ENCODE measurements at places on chromosomes 7 and 10. TPM values are rescaled to one million over a fixed set of nuclear protein-coding genes. Genes with fewer than 3 reads are reported as not detected.

NCAPG2 gene
- 12.2 TPM for total RNA-seq

DNA sequence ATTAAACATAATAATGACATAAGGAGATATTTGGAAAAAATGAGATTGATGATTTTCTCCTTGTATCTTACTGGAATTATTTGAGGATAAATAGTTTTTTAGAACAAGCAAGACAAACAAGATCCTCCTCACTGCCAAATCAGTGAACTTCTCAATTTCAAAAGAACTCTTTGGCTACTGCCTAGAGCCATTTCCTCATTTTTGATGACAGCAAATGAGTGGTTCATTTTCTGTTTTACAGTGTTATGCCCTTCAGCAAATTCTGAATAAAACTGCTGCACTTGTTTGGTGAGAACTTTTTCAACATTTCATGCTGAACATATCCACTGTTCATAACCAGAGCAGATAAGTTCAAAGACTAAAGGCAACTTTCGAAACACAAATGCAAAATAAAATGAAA lies 42.5 kb upstream of the AHR start:
- no peak for DNase-seq

DNA sequence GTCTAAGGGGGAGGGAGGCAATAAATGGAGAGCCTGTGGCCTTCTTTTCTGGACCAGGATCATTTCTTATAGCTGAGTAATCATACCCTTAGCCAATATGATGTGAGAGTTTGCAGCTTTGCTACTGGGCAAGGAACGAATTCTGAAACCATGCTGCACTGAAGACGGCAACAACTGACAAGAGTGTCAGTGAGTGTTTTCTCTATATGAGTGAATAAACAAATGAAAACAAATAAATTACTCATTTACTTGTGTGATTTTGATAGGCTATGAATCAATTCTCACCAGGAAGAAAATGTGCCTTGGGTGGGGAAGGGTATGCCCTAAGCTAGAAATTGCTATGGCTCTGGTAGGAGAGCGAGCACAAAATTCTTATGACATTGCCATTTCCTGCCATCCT lies 79.4 kb upstream of the LRRN3 start:
- DNase-seq: no peak

GRCh38 chr7:147423875-147424274 lies 1166.7 kb upstream of the C7orf33 start:
- no peak for DNase-seq

GRCh38 chr7:127654404-127655394 lies 2.7 kb downstream of the SND1 start:
- no peak for DNase-seq

DNA sequence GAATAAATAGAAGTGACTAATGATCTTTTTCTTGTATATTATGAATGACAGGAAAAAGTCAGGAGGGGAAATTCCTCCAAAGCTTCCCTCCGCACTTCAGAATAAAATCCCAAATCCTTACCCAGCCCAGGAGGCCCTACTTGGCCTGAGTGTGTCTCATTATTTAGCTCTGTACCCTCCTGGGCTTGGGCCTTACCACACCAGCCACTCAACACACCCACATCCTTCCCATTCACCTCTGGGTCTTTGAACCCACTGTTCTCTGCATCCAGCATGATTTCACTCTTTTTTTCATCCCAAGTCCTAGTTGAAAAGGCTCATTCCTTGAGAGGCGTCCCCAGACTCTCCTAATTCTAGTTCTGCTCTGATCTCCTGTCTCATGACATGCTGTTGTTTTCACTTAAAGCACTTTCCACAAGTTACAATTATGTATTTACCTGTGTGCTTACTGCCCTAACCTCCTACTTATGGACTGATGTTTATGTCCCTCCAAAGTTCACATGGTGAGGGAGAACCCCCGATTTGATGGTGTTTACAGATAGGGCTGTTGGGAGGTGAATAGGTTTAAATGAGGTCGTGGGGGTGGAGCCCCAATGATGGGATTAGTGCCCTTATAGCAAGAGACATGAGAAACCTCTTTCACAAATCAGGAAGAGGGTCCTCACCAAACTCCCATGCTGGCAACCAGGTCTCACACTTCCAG lies 6.4 kb downstream of the NOD1 start:
- DNase-seq: no peak

GRCh38 chr7:138565071-138565450 lies 105.0 kb downstream of the TRIM24 start:
- DNase-seq: no peak

GRCh38 chr10:112945811-112946210 lies 4.2 kb upstream of the TCF7L2 start:
- DNase-seq: no peak

DNA sequence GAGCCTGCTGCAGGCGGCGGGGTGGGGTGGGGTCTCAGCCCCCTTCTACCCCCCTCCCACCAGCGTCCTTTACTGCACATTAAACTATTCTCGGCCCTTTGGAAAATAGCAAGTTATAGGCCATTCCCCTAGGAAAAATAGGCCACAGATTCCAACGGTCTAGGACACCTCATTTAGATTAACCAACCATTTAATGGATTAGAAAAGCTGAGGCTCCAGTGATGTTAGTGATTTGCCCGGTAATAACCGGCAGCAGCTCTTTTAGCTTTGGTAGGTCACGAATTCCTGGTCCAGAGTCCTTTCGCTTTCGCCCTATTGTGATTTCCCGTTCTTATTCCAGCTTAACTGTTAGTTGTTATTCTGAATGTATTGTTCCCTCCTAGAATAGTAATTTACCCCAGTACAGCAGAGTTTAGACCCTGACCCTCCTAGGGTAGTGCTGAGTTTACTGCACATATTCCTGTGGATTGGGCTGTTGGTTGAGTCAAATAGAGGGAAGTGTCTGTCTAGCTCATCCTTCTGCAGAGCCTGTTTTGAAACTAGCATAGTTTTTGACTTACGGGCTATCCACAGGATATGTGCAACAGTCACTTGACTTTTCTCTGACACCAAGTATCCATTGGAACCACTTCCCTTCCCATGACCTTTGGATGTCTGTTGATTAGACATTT lies 754 bp downstream of the GSTO1 start:
- no peak for DNase-seq

DNA sequence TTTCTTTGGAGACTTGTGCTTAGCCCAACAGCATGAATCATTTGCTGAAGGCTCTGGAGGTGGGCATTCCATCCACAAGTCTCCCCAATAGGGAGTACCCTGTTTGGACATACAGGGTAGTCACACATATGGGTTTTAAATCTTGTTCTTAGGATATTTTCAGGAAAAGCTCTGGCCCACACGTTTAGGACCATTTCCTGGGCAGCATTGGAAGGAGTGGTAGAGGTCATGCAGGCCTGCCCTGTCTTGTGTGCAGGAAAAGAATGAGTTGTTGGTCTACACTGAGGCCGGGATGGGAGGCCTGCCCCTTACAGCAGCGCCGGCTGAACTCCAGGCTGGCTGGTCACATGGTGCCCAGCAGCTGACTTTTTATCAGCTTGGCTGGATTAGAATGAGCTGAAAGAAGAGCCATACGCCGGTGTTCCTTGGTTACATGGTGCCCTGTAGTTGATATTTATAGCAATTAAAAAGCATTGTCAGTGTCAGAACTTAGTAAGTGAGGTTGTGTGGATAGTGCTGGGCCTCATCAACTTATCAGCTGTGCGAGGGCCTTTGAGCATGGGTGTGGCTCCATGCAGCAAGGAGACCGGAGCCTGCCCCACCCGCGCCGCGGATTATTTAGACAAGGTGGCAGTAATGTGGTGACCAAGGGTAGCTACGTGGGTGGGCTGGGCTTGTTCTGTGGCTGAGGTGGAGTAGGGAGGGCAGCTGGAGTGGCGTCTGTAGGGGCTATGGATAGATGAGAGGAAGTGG lies 28.6 kb downstream of the OGDH start:
- peak; percentile 89 for DNase-seq

DNA sequence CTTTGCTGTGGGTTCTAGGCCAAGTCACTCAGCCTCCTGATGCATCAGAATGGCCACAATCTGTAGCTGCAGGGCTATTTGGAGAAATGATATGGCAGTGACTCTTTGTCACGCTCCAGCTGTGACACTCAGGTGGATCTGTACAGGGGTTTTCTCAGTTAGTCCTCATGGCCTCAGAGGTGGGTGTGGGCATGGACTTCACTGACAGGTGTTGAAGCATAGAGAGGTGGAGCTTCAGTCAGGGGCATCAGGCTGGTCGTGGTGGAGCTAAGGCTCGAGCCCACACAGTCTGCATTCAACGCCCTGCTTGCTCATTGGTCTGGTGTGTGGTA lies 21.2 kb downstream of the PALD1 start:
- no peak for DNase-seq

GRCh38 chr7:30474893-30475292 lies 3.7 kb downstream of the NOD1 start:
- no peak for DNase-seq

UPK3B gene
- total RNA-seq: 7.2 TPM

LDB1 gene
- 29.5 TPM for total RNA-seq

- no peak for DNase-seq
Observed at GRCh38 chr7:101968720-101969466, 151.5 kb downstream of the CUX1 start.

- no peak for DNase-seq
Observed at GRCh38 chr10:3584926-3585784, 199.9 kb downstream of the KLF6 start.

APBB1IP gene
- total RNA-seq: 2.0 TPM
